ENCODE measurements at places on chromosomes 1 and 21.

- DNase-seq = no peak
These were observed 143.3 kb downstream of the CTH start for GRCh38 chr1:70554341-70554740.

- no peak for DNase-seq
These were observed 43.8 kb downstream of the MIER1 start for GRCh38 chr1:66968574-66968973.

GRCh38 chr1:3996846-3997705 is 97.0 kb upstream of the C1orf174 start:
- no peak for DNase-seq

DNA sequence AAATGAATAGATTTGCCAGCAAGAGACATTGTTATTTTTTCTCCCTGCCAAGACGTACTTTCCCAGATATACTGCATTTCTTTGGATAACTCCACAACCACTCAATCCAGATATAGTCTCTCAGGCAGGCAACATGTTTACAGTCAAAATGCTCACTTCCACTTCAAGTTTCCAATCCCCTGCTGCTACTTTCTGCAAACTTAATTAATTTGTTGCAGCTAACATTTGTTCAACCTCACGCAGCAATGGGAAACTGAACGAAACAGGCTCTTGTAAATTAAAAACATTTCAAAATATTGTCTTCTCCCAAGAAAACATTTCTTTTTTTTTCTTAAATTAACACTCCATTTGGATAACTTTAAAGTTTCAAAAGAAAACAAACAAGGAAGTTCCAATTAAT is 45.7 kb upstream of the PROX1 start:
- DNase-seq = no peak

DNA sequence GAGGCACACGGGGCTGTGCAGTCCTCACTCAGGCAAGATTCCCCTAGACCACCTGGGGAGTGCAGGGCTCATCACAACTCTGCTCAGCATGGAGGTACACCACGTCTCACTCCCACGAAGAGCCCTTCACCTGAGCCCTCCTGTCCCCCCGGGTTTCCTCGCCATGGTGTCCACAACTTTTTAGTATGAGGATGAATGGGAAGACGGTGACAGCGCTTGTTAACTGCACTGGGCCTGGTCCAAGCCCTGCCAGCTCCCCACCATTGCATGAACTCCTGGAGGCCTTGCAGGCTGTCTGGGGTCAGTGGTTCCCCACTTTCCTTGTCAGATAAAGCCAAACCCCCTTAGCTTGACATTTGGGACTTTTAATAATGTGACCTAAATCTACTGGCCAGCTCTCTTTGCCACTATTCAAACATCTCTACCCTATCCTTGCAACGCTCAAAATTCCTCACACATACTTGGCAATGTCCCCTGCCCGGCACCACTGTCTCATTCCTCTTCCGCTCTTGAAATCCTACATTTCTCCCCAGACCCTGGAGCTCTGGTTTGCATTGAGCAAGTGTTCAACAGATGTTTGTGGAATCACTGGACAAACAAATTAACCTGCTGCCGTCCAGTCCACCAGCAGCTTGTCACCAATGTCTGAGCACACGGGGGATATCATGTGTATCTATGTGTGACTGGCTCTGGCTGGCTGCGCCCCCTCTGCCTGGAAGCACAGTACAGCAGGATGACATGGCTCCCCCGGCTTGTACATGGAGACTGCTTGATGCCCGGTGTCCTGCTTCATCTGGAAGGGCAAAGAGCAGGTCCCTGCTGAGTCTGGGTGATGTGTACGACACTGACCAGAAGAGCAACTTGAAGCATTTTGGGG is 11.2 kb downstream of the TMEM9 start:
- DNase-seq = no peak

DNA sequence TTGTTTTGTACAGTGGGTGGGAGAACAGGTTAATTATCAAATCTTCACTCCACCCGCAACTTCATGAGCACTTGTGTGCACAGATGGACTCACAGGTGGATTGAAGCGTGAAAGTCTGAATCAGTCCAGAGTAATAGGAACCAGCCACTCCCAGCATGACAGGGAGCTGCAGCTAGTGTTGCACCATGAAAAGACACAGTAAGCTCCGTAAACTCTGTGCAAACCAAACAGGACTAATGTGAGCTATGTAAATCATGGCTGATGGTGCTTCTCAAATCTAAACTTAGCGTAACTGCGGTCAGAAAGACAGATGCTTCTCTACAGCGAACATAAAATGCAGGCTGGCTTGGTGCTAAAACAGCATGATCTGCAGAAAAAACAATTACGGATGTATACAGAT is 114.4 kb downstream of the CENPF start:
- no peak for DNase-seq

DNA sequence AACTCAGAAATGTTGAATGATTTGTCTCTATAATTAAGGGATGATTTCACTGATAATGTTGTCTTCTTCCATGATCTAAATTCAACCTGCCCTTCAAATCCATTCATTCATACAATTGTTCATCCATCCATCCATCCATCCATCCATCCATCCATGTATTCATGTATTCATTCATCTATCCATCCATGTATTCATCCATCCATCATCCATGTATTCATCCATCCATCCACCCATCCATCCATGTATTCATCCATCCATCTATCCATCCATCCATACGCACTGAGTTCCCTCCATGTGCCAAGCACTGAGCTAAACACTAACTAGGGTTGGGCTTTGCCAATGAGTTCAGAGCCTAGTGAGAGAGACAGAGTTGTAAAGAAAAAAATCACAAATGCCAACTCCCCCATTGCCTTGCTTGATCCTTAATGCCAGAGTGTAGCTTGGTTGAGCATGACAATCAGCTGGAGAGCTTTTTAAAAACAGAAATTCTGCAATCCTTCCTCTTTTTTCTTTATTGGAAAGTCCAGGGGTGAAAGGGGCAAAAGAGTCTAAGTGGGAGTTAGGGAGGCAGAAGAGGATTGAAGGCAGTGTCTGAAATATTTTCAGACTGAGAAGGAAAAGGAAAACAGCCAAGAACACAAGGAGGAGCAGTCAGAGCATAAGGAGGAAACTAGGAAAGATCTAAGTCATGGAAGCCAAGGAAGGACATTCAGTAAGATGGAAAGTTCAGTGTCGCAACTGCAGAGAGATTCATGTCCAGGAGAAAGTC is 92.4 kb upstream of the ERG start:
- no peak for DNase-seq

- no peak for DNase-seq
These were observed 1.3 kb downstream of the TBX15 start for GRCh38 chr1:118986555-118987467.

DNA sequence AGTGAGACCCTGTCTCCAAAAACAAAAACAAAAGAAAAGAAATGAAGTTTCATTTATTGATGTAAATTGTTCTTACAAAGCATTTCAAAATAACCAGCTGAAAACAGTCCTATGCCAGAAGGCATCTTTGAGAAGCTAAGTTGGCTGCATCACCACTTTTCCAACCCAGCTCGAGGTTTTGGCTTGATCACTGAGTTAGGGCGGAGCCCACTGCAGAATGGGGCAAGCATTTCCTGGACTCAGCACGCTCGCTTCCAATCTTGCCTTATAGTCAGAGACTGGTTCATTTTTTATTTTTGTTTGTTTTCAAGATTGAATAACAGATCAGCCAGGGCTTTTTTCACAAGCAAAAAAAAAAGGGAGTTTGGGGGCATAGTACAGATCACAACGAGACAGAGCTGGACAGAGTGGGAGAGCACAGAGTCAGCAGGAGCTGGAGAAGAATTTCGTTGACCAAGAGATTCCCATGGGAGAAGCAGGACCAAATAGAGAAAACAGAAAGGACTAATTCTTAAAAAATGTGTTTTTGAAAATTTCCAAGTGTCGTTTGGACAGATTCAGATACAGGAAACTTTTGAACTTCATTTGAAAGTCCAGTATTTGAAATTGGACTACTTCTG is 23.5 kb upstream of the COL6A1 start:
- DNase-seq = peak; percentile 81

DNA sequence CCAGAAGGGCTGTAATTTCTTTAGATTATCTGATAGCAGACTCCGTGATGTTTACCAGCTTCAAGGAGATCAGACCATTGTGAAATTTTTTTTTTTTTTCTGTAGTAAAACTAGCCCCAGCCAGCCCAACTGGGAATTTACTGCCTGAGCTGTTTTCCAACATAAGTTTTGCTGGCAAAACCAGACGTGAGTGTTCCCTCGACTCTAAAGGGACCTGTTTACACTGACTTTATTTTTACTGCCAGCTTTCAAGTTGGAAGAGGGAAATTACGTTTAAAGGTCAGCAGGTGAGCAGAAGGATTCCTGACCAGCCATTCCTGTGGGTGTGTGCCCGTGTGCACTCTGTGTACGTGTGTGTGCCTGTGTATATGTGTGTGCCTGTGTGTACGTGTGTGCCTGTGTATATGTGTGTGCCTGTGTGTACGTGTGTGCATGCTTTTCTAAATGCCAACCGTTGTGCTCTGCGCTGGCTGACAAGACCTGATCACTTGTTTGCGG is 374 bp downstream of the MAB21L3 start:
- DNase-seq = no peak

DNA sequence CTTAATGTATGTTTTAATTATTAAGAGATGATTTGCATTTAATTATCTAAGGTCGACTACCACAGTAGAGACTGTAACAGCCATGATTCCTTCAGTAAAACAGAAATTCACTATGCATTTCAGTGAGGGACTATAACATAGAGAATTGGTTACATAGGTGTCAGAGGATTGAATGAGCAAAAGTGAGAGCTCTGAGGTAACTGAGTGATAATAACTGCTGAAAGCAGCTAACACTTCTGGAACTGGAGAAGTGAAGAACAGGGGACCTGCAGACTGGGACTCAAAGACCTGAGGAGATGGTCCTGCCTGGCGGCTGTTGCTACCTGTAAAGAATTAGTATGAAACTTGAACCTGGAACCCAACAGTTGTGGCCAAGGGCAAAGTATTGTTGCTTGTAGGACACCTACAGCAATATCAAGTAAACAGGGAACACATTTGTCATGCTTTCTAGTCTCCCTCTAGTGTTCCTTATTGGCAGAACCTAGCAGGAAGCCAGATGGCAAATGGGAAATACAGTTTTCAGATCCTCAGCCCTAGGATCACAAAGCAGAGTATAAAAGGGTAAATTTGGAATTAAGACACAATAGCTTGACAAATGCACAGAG is 110.6 kb downstream of the HS2ST1 start:
- DNase-seq = peak; percentile 9

DNA sequence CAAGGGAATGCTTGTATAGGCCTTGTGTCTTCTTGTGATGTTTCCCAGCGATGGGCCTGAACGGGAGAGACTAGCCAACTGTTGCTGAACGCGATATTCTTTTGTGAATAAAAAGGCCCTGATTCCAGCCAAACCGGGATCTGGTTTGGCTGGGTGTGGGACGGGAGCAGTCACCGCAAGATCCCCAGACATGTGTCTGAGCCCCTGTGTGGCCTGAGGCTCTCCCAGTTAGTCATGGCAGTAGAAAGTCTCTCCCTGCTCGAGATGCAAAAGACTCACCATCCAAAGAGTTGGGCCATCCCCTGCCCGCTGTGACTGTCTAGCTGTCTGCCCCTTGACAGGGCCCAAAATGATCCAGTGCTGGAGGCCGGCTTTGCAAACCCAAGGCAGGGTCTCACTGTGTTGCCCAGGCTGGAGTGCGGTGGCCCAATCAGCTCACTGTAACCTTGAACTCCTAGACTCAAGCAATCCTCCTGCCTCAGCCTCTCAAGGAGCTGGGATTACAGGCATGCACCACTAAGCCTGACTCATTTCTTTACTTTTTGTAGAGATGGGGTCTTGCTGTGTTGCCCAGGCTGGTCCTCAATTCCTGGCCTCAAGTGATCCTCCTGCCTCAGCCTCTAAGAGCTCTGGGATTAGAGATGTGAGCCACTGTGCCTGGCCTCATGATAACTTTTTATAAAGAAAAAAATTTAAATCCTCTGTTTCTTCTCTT is 56.4 kb downstream of the KIF26B start:
- DNase-seq = no peak

DNA sequence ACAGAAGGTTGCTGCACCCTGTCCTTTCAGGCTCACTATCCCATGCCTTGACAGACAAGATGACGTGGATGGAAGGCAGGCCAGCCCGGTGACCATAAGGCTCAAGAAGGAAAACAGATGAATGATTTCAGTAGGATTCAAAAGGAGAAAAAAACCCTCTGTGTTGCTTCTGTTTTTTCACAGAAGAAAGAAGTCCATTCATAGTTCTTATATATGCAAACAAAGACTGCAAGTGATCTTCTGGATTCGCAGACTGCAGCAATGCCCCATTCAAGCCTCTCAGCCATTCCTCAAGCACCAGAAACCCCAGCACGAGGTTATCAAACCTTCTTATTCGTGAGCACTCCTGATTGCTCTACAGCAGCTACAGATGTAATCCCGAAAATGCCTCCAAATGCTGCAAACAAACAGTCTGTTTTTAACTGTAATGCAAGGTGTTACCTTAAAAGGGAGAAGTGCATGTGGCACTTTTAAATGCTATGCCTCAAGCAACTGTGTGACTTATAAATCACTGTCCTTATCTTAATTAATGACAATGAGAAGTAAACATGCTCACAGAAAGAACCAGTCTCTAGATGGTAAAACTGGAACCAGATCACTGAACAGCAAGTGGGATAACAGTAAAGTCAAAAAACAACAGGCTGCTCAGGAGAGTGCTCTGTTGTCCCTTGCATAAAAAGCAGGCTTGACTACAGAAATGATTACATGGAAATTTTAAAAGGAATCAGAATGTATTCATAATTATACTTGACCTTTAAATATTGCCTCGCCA is 173.9 kb downstream of the HHIPL2 start:
- no peak for DNase-seq

DNA sequence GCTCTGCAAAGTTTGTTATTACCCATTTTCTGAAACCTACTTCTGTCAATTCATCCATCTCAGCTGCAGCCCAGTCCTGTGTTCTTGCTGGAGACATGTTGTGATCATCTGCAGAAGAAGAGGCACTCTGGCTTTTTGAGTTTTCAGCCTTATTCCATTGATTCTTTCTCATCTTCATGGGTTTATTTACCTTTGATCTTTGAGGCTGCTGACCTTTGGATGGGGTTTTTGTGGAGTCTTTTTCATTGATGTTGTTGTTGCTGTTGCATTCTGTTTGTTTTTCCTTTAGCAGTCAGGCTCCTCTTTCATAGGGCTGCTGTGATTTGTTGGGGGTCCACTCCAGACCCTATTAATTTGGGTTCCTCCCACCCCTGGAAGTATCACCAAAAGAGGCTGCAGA is 164.3 kb downstream of the FCRL5 start:
- DNase-seq = no peak

- DNase-seq = no peak
These were observed 8.0 kb downstream of the SLC2A5 start for GRCh38 chr1:9061252-9061960.

DNA sequence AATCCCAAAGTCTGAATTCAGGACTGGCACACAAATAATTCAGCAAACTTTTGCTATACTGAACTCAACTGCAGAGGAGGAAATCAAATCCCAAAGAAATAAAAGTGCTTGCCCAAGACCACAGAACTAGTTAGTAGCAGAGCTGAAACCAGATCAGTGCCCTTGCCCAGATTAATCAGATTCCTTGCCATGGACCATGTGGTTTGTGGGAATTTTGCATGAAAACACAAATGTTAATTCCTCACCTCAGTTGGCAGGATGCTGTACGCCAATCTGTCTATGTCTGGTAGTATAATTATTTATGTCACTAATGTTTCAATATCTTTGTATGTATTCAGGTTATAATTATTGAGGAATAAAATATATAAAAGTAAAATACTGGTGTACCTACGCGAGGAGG is 173.8 kb downstream of the DAB1 start:
- no peak for DNase-seq

Measured in GM04503 (cell line).